ENCODE measurements at places on chromosomes 2 and 18.

- DNase-seq = no peak
These were observed 324.8 kb downstream of the PARD3B start for GRCh38 chr2:204870053-204870452.

- DNase-seq = no peak
These were observed 78.9 kb downstream of the GNAL start for GRCh38 chr18:11767935-11768334.

GRCh38 chr18:45191795-45192194 is 423.5 kb upstream of the SLC14A2 start:
- DNase-seq = no peak

- no peak for DNase-seq
These were observed 22.5 kb upstream of the DNAJC27 start for GRCh38 chr2:24994146-24994724.

GRCh38 chr2:187429989-187430388 is 18.1 kb downstream of the CALCRL start:
- no peak for DNase-seq

DNA sequence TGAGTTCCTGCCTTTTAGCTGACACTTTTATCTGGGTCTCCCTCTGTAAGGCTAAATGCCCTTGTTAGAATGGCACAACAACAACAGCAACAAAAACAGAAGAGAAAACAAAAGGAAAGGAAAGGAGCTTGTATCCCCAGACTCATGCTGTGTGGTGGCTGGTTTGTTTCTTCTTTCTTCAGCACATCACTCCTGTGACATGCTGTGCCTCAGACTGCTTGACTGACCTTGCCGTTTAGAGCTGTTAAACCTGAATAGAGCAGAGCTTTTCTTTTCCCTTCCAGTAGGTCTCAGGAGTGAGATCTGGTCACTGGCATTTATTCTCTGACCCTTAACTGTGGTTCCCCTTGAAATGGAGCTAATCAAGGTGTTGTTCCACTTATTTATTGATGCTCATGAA is 18.9 kb downstream of the GALNT13 start:
- no peak for DNase-seq

DNA sequence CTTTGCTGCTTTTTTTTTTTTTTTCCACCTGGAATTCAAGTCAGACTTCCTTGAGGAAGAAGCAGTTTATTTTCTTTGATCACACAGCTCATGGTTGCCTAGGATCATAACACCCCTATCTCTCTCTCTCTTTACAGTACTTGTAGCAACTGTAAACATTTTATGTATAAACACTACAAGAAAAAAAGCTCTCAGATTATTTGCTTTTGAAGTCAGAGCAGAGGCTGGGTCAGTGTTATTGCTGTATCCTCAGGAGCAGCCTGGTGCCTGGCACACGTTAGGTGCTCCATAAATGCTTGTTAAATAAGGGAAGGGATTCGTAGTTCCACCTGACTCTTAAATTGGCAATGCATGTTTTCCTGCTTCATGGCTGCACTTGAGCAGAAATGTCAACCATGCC is 221.2 kb downstream of the TGIF1 start:
- DNase-seq = no peak

DNA sequence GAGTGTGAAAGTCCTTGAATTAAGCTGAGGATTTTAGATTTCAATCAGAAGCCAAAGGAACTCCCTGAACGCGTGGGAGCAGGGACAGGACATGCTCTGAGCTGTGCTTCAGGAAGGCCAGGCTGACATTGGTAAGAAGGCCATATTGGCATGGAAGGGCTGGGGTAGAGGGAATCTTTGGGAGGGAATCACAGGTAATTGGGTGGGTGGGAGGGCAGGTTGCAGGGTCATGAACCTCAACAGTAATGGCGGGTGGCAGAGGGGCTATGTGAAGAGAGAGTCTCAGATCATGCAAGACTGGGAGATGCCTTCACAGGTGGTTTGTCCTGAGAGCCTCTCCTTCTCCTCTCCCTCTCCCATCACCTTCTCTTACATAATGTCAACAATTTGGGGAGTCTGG is 18.6 kb upstream of the CELF4 start:
- no peak for DNase-seq

DNA sequence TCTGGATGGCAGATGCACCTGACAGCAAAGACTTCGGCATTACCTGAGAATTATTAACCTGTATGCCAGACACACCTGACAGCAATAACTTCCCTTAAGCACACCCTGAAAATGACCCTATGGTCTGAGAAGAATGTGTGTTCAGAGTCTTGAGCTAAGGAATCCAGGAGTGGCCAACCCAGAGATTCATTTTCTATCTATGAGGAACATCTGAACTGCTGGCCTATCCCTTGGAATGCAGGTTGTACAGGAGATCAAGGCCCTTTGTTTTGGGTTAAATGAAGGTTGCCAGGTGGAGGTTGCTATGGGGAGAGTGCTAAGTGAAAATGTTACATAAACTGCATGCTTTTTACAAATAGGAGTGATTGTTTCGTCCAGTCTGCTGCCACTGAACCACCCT is 200.9 kb upstream of the MEIS1 start:
- DNase-seq = no peak

DNA sequence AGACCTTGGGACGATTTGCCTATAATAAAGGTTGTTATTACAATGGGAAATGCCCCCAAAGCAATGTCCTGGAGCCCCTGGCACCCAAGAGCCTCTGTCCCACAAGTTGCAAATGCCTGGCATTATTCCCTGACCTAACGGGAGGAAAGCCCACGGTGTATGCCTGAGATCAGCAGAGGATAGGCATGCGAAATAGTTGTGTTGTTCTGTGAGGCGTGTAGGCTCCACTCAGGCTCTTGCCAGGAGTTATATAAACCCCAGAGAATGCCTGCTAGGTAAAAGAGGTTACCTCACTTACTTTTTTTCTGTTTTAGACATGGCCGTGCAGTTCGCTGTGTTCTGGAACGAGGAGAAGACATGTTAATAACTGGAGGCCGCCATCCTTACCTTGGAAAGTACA is 52.1 kb downstream of the AOX1 start:
- DNase-seq = no peak

- no peak for DNase-seq
These were observed 3.1 kb downstream of the CCL20 start for GRCh38 chr2:227816507-227817294.

GRCh38 chr18:31612124-31612523 is 20.4 kb downstream of the TTR start:
- DNase-seq = no peak

DNA sequence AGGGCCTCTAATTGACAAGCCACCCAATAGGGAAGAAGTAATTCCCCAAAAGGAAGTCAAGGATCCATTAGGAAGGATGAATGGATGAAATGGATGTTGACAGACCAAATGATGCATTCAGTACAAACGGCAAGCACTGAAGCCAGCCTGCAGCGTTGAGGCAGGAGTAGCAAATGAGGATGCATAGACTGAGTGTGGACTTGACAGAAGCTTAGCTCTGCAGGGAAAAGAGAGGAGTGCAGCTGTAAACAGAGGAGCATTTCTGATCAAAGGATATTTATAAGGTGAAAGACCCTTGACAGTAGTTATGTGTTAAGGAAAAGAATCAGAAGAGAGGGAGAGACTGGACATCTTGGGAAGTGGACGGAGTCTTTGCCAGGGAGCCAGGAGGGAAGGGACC is 253.2 kb upstream of the RAB12 start:
- no peak for DNase-seq

GRCh38 chr2:203585516-203585915 is 50.4 kb upstream of the RAPH1 start:
- DNase-seq = no peak

DNA sequence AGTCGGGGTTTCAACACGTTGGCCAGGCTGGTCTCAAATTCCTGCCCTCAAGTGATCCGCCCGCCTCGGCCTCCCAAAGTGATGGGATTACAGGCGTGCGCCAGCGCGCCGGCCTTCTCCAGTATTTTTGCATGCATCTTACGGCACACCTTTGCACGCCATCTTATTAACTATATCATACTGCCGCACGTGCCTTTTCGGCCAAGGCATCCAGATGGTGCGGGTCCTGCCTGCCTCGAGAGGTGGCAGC is 765 bp upstream of the ING5 start:
- no peak for DNase-seq

GRCh38 chr2:144006139-144006538 is 513.8 kb downstream of the ZEB2 start:
- DNase-seq = no peak

GRCh38 chr2:141439524-141439923 is 691.3 kb downstream of the LRP1B start:
- DNase-seq = no peak

GRCh38 chr2:217360781-217361482 is 501.1 kb upstream of the TNP1 start:
- DNase-seq = no peak

GRCh38 chr2:65319072-65319673 is 91.5 kb downstream of the ACTR2 start:
- no peak for DNase-seq

- DNase-seq = no peak
These were observed 129.6 kb downstream of the RBMS1 start for GRCh38 chr2:160363961-160364360.

DNA sequence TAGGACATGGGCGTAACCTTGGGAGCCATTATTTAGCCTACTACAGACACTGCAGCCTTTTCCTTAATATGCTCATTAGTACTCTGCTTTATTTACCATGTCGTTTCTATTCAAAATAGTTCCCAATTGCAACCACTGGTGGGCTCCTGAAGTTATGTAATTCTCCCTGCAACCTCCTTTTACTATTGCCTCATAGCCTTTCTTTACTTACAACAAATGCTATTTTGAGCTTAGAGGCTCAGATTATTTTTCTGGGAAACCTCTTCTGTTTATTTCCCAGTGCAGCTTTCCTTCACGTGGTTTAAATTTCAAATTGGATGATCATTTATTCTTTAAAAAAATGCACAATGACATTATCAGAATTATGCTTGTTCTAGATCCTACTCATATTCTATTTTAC is 492.3 kb upstream of the TMEFF2 start:
- DNase-seq = no peak

DNA sequence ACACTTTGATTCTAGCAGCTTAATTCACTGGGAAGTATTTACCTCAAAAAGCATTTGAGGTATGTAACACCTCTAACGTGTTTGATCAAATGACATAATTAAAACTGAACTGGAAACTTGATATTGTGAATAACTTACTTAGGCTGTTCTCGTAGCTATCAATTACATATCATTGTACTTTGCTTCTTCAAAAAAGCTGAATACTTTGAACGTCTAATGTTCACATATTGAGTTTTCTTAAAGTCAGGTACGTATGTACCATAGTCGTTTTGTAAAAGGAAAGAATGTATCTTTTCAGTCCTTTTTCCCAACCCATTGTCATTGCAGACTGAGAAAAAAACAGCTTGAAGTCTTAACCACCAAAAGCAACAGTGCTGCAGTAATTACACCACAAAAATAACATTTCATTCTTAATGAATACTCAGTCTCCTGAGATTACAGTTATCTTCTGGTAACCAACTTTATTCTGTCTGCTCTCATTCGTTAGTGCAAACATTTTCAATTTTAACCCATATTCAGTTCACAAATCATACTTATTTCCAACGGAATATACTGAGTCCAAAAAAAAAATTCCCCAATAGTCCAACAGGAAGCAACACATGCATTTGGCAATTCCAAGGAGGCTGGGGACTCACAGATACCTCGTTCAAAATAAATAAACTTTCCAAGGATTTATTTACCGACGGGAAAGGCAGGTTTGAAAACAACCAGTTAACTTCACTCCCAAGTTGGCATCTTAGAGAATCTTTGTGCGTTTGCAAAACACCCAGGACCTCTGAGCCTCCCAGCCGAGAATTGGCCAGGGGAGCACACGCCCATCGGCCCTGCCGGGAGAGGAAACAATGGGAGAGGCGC is 1.1 kb downstream of the CHN1 start:
- DNase-seq = no peak

DNA sequence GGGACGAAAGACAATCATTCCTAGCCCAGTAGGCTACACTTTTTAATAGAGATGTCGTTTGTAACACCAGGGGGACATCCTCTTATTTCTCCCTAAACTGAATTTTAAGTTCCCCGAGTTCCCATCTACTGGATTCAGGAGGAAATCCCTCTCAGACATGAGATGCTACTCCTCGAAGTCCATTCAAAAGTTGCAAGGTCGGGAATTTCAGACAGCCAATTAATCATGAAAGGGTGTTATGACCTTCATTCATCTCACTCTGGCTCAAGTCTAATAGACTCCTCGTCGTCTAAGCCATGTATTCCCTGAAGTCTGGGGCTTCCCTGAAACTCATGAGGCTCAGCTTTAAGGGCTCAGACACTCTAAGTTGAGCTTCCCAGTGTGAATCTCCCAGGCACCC is 1.2 kb upstream of the DSC3 start:
- no peak for DNase-seq

DNA sequence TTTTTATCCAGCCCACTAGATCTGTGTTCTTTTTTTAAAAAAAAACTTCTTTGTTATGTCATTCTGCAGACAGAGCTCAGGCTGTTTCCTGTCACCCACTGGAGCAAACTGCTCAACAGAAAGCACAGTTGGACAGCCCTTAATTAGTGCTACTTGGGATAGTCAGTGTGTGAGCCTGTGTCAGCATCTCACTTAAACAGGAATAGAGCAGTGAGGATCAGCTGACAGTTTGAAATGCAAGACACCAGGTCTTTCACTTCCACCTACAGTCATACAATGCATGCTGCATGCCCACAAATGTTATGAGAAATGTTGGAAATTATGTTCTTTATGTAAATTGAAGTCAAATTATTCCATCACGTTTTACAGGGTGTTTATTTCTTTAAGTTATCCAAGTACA is 174.9 kb downstream of the NR4A2 start:
- DNase-seq = no peak

Measured in CD8-positive, alpha-beta T cell (primary cell).